ENCODE measurements at places on chromosomes 3 and 15. TPM values are rescaled to one million over a fixed set of nuclear protein-coding genes. Genes with fewer than 3 reads are reported as not detected.

The COLQ gene
- 2.0 TPM for total RNA-seq

The BOC gene
- total RNA-seq: 0.31 TPM

The SH2D7 gene
- not detected for total RNA-seq

The TMEM212 gene
- total RNA-seq: not detected

The ITGA11 gene
- total RNA-seq: 0.58 TPM

The IGDCC3 gene
- not detected for total RNA-seq

DNA sequence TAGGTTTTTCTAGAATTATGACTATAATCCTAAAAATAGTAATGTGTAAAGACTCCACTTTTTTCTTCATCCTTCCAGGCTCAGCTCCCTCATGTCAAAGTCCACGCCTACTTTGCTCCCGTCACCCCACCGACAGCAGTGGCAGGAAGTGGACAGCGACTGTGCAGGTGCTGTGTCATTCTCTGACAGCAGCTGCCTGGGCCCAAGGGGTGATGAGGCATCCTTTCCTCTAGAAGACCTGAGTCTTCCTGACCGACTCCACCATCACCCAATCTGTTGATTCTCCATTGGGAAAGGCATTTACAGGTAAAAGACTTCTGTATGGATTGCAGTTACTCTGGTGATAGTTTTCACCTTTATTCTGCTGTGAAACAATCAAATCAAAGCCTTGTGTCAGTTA, 54.8 kb downstream of the UBP1 start:
- H3K27me3 ChIP-seq: no peaks in the 10 kb centered on the region
- H3K4me1 ChIP-seq: peaks cover 20% of the 10 kb centered on the region
- DNase-seq: peak; percentile 60
- H3K36me3 ChIP-seq: peaks cover 3% of the 10 kb centered on the region

DNA sequence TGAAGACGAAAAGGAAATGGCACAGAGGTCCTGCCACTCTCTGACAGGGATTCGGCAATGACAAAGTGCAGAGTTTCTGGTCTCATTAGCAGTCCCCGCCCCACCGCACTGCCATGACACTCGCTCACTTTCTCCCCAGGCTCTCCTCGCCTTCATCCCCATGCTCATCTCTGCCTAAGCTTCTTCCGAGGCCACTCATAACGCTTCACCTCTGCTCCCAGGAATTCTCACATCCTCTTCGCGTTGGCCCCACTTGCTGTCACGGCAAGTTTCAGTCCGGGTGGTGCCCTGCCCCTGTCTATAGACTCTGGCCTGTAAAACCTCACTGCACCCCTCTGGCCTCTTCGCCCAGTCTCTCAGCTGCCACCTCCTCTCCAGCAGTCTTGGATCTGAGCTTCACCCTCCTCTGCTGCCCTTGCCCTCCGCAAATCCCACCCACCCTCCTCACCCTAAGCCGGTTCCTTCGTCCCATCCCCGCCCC, 654 bp downstream of the RUBCN start:
- H3K36me3 ChIP-seq: peaks cover 2% of the 10 kb centered on the region
- H3K4me1 ChIP-seq: peaks cover 37% of the 10 kb centered on the region
- H3K4me3 ChIP-seq: peak overlapping the region; percentile 89
- no peaks in the 10 kb centered on the region for H3K27me3 ChIP-seq
- peak; percentile 57 for DNase-seq

DNA sequence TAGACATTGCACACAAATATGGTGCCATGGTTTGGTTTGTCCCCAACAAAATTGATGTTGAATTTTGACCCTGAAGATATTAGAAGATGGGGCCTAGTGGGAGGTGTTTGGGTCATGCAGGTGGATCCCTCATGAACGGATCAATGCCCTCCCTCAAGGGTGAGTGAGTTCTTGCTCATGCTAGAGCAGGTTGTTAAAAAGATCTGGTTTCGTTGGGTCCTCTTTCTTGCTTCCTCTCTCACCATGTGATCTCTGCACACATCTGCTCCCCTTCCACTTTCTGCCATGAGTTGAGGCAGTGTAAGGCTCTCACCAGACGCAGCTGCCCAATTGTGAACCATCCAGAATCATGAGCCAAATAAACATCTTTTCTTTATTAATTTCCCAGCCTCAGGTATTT, 87.8 kb upstream of the MDFIC2 start:
- H3K4me3 ChIP-seq: no peak overlapping the region
- no peak overlapping the region for H3K27ac ChIP-seq
- H3K4me1 ChIP-seq: no peaks in the 10 kb centered on the region
- H3K27me3 ChIP-seq: peaks cover 9% of the 10 kb centered on the region

DNA sequence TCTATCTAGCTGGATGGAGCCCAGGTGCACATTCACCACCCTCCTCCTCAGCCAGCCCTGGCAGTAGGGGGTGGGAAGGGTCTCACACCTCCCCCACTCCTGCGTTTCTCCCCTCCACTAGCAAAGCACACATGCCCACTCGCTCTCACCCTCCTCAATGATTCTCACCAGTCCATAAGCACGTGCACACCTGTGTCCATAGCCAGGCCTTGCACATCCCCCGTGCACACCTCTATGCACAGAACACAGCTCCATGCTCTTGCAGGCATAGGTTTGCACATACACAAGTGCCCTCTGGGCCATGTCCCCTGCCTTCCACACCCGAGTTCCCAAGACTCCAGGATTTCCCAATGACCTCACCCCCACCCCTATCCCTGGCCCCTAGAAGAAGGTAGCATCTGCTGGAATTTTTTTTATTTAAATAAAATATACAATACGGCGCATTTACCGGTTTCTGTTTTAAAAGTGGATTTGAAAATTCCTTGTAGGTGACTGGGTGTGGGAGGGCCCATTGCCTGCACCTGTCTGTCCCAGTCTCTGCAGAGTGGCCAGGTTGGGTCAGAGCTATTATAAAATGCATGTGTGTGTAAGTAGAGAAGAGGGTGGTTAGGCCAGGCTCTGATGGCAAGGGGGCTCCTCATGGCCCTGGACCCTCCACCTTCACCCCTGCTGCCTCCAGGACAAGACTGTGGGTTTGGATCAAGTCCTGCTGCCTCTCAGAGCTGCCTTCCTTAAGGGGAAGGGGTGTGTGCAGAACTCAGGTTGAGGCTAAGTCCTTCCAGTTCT, 49.1 kb downstream of the HCN4 start:
- H3K36me3 ChIP-seq: no peaks in the 10 kb centered on the region
- H3K4me1 ChIP-seq: no peaks in the 10 kb centered on the region
- H3K27me3 ChIP-seq: peaks cover 13% of the 10 kb centered on the region

GRCh38 chr3:183117056-183117455, 17.8 kb upstream of the MCCC1 start:
- H3K36me3 ChIP-seq: no peaks in the 10 kb centered on the region
- peak overlapping the region; percentile 87 for H3K4me3 ChIP-seq
- H3K27ac ChIP-seq: no peak overlapping the region
- DNase-seq: no peak

DNA sequence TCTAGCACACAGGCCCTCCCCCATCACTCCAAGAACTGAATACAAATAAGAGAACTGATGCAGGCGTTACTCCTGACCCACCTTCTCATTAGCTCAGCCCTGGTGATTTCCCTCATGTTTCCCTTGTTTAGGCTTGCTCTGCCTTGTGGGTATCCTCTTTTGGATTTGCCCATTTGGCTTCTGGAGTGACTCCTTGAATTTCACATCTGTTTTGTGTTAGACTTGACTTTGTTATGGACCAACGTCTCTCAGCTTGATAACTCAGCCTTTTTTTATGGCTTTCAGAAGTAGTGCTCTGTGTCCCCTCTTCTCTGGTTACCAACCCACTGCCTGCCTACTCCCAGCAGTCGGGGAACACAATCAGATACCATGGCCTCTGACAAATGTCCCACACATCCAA, 11.3 kb upstream of the TMOD3 start:
- DNase-seq: no peak
- H3K4me1 ChIP-seq: no peaks in the 10 kb centered on the region
- H3K36me3 ChIP-seq: peaks cover 14% of the 10 kb centered on the region
- H3K27ac ChIP-seq: no peak overlapping the region

DNA sequence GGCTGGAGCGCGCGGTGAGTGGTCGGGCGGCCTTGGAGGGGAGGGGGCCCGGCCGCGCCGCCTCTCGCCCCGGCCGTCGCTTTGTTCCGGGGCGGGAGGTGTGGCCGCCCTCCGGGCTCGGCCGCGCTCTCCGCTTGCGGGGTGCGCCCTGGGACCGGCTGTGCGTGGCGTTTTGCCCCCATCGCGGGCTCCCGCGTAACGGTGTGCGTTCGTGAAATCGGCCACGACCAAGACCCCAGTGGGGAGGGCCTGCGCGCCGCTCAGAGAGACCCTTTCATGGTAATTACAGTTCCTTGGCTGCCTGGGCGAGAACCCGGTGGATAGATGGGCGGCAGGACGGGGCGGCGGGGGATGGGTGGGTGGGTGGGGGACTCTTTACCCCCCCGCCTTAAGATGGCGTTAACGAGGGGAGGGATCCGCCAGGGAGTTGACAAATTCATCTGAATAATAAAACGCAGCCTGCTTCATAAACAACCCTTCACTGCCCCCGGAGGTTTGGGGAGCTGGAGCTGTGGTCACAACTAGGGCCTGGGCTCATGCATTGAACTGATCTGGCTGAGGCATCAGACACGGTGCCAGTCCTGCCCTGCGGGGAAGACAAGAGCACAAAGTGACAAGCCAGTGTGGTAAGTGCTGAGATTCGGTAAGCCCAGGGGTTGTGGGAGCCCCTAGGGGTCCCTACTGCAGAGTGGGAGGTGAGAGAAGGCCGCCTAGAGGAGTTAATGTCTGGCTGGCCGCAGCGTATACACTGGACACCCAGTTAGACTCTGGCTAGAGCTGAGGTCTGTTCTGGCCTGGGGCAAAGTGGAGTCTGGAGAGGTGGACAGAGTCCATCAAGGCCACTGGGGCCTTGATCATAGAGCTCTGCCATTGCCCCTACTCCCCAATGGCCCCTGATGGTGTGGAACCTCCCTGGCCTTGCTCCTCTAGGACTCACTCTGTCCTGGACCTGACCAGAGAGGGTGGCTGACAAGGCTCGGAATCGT, 668 bp downstream of the MRAS start:
- no peak overlapping the region for H3K4me3 ChIP-seq
- H3K36me3 ChIP-seq: peaks cover 2% of the 10 kb centered on the region

DNA sequence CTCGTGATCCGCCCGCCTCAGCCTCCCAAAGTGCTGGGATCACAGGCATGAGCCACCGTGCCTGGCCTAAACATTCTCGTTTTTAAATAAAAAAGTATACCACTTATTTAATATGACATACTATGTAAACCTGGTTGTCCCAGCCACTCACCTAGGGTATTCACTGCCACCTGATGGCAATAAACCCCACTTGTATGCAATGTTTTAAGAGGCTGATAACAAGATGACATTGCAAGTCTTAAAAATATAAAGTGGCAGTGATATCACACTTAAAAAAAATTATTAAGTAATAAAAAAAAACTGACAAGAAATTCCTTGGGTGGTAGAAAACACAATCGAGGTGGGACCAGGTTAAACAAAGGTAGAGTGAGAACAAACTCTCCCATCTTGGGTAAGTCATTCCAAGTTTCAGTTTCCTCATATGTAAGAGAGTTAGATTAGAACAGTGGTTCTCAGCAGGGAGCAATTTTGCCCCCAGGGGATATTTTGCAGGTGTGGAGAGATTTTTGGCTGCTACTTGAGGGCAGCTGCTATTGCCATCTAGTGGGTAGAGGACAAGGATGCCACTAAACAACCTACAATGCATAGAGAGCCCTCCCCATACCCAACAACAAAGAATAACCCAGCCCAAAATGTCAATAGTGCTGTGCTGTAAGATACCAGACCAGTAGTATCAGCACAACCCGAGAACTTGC, 14.5 kb downstream of the ARF4 start:
- H3K27ac ChIP-seq: no peak overlapping the region
- H3K4me3 ChIP-seq: no peak overlapping the region
- no peak for DNase-seq
- H3K27me3 ChIP-seq: no peaks in the 10 kb centered on the region

DNA sequence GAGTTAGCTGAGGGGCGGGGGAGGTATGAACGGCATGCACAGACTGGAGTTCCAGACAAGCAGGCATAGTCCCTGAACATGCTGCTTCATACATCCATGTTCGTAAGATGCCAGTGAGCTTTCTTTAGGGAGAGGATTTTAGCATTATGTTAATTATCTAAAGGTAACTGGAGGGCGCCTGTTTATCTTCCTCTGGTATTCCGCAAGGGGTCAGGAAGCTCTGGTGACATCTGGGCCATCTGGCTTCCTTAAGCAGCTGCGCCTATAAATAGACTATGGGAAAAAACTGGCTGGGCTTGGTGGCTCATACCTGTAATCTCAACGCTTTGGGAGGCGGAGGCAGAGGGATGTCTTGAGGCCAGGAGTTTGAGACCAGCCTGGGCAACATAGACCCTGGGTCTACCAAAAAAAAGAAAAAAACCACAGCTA, 1.5 kb upstream of the FBXO22 start:
- peak overlapping the region; percentile 14 for H3K27ac ChIP-seq
- peaks cover 49% of the 10 kb centered on the region for H3K4me1 ChIP-seq
- H3K27me3 ChIP-seq: no peaks in the 10 kb centered on the region
- H3K4me3 ChIP-seq: peak overlapping the region; percentile 28
- H3K36me3 ChIP-seq: peaks cover 6% of the 10 kb centered on the region

GRCh38 chr3:169179321-169179720, 484.2 kb downstream of the MECOM start:
- DNase-seq: no peak
- H3K27ac ChIP-seq: no peak overlapping the region
- H3K4me3 ChIP-seq: no peak overlapping the region

DNA sequence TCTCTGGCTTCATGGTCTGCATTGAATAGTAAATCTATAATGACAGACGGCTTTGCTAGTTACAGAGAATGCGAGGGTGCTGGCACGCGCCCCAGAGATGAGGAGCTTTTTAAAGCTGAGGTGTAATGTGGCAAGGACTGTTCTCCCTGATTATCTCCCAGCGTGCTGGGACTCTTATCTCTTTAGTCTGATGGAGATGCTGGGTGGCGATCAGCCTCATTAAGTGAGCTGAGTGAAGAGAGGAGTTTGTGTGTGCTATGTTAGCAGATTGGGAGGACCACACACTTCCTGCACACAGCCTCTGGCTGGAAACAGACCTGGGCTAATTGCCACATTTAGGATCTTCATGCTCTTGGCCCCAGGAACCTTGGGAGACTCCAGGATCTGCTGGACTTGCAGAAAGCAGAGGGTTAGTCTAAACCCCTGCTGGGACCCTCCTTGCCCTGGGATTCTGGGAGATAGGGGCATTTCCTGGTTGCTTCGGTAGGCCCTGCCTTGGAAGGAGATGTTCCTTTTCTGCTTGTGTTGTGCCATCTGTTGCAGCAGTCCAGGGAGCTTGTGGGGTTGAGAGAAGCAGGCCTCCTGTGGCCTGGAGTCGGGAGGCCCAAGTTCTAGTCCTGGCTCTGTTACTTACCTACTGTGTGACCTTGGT, 15.0 kb downstream of the PDIA5 start:
- no peaks in the 10 kb centered on the region for H3K27me3 ChIP-seq
- H3K27ac ChIP-seq: no peak overlapping the region
- no peak overlapping the region for H3K4me3 ChIP-seq
- H3K4me1 ChIP-seq: peaks cover 40% of the 10 kb centered on the region
- DNase-seq: no peak

Data from activated T-cell treated with anti-CD3 and anti-CD28 coated beads, Interleukin-2, amount 50 U/mL, for 72 hours (primary cell).